GM12891 (cell line): ENCODE measurements at places on chromosomes 2 and 18.

DNA sequence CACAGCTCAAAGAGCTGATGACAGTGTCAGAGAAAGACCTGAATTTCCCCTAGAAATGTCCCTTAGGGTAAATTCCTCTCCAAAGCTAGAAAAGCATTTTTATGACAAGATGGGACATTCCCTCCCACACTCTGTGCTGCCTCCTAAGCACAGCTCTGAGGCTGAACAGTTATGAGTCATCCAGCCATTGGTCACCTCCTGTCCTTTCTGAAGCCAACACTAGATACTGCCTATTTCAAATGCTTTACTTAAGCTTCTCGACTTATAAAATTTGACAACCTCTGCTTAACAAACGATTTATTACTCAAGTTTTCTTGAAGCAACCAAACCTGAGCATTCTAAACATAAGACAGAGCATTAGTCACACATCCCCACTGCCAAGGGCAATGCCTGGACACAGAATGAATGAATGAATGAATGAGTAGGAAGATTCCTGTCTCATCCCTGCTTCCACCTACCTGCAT lies 35.4 kb downstream of the B4GALT6 start:
- no peak for DNase-seq

DNA sequence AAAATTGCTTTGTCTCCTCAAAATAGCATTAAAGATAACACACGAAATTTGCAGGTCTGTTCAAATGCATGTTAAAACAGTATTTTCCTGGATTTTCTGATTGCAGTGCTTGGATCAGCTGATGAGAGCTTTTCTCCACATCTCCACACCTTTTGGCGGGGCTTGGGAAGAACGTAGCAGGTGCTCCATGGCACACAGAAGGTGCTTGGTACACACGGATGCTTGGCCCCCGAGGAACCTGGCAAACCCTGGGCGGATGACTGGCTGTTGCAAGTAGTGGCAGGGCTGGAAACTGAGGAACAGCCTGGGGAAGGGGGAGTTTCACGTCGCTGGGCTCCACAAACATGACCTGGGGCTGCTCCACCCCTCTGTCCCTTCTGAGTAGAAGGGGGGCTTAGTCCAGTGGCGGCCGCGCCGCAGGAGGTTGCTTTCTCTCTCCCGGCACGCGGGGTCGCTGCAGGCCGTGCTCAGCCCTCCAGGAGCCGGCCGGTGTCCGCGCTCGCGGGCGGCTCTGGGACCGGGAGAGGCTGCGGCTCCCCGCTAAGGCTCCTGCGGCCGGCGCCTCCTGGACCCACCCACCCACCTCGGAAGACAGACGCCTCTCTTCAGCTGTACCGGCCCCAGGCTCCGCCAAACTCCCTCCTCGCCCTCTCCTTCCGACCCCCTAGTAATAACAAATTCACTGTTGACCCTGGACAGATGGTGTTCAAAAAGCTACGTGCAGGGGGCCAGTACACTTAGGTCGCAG lies 69.3 kb downstream of the MARCO start:
- peak; percentile 44 for DNase-seq

GRCh38 chr2:85987266-85988174 lies 98.7 kb upstream of the ST3GAL5 start:
- no peak for DNase-seq

GRCh38 chr2:30803281-30803680 lies 4.0 kb downstream of the CAPN13 start:
- DNase-seq, result no peak

- DNase-seq, result no peak
Observed at GRCh38 chr2:107430006-107430405, 396.7 kb upstream of the RGPD4 start.

DNA sequence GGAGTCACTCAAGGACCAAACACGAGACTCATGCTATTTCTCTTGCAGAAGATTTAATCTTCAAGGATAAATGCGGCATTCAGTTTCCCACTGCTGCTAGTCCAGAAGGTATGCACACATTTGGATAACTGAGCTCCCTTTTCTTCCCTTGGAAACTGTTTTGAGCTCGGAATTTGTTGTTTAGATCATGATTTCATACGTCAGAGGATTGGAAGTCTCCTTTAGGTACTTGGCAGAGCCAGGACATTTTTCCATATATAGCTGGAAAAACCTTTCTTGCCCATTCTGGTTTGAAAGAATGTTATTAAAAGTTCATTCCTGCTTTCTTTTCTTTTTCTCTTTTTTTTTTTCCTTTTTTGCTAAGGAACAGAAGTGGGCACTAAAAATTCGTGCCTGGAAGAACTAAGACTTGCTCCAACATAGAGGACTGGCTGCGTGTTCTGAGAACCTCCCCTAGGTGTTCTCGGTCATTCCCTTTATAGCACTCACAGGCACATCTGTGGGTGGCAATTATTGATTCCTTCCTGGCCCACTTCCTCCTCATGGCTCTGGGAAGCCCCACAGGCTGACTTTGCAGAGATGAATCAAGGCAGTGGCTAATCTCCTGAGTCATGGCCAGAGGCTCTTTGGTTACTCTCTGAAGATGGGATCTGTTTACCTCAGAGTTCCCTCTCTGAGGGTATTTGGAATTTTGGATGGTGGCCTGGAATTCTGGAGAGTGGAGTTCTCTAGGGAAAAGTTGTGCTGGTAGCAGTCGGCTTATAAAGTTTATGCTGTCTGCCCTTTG lies 104.8 kb downstream of the PLCL1 start:
- DNase-seq, result no peak

DNA sequence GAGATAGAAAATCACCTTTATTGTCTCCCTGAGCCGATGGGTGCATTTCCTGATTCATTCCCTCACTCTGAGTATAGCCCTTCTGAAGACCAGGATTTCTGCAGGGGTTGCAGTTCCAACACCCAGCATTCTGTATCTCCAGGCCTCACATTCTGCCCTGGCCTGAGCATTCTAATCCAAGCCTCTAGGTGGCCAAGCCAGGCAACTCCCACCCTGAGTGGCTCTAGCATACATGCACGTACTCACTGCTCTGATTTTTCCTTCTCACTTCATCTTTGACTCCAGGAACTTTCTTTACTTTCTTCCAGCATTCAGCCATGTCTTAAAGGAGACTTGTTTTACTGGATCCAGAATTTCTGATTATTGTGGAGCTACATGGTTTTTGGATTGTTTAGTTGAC lies 100.7 kb upstream of the STK39 start:
- no peak for DNase-seq

GRCh38 chr2:39772812-39773152 lies 6.3 kb downstream of the THUMPD2 start:
- no peak for DNase-seq

- DNase-seq, result no peak
Observed at GRCh38 chr2:69221960-69222751, 164.9 kb downstream of the GFPT1 start.

DNA sequence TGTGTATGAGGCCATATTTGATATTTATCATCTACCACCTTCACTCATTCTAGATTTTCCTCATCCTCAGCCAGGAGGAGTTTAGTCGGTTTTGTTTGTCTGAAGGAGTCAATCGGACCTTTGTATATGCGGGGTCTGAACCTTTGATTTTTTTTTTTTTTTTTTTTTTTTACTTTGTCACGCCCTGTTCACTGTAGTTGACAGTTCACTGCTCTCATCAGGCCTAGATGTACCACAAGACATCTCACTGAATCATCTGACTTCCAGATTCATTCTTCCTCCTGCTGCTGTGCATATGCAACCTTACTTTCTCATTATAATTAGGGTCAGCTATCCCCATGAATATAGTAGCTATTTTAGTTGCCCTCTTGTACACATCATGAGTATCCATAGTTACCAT lies 133.2 kb downstream of the ARHGAP15 start:
- no peak for DNase-seq

DNA sequence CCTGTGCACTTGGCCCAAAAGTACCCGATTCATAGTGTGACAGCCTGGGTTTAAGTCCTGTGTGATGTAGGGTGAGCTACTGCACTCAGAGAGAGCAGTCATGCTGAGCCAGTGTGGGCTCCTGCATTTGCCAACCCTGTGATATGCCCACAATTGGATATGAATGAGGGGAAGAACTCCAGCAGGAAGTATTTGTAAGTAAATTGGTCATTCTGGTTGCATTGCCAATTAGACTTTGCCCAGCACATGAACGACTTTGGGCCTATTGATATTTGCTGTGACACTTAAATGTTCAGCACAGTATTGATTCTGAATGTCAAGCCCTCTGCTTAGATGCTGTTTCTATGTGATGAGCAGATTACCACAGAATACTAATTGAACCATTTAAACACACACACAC lies 570.9 kb downstream of the PIK3C3 start:
- no peak for DNase-seq

DNA sequence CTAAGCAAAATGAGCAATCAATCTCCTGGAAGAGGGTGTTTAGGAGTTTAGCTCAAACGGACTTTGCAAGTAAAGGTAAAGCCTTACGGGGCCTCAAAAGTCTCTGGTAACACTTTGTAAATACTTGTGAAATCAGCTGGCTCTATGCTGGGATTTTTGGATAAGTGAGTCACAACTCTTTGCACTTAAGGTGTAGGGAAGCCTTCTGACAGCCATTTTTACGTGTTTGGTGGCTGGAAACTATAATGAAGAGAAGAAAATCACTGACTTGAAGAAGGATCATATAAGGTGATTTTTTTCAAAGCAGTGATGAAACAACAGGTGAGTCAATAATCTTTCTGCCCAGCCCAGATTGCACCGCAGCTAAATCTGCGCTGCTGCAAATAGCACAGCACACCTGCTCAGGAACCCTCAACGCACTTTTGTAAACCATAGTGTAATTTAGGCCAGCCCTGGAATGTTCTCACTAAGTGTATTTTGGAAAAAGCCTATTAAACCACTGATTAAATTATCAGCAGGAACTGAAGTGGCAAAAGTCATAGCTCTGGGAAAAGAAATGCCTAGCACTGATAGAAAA lies 218.8 kb downstream of the AGPS start:
- DNase-seq, result no peak

DNA sequence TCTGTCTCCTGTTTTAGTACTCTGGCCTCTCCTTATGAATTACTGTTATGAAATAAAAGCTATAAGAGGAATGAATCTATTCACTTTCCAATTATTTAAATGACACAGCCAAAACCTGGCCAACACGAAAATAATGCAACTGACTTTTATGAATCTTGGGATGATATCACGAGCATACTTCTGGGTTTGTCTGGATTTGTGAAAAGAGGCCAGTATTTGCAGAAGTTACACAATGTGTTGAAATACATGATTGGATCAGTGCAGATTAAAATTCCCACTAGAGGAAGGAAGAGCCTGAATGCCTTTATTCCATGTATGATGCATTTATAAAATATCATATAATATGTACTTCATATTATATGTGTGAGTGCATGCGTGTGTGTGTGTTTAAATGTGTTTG lies 418.2 kb downstream of the GRB14 start:
- DNase-seq, result no peak

GRCh38 chr2:202164411-202164810 lies 74.0 kb downstream of the SUMO1 start:
- DNase-seq, result no peak

DNA sequence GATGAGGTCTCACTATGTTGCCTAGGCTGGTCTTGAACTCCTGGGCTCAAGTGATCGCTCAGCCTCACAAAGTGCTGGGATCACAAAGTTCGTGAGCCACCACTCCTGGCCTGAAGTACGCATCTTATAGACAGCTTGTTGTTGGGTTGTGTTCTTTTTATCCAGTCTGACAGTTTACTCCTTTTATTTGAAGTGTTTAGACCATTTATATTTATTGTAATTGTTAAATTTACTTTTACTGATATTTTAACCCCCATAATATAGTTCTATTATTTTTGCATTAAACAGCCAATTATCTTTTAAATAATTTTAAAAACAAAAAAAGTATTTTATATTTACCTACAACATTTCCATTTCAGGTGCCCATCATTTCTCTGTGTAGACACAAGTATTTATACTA lies 303.0 kb upstream of the HDAC4 start:
- no peak for DNase-seq

DNA sequence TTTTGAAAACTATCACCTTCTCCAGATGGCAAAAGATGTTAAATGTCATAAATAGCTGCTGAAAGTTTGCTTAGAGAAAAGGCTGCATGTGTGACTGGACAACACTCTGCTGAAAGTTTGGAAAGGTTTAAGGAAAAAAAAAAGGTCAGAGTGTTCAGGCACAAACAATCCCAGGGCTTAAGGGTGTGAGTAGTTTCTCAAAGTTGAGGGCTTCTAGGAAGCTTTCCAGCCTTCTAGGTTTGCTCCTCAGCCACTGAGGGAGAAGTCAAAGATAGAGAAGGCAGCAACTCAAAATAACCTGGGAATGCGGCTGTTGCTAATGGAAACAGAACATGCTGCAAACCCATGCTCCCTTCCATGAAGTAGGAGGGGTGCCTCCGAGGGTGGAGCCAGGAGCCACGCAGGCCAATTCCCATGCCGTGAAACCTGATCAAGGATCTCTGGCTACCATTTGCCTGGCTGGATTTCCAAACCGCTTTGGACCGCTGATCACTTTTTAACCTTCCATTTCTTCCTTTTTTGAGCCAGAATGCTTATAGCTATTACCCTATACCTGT lies 88.0 kb downstream of the TEX51 start:
- DNase-seq, result no peak

DNA sequence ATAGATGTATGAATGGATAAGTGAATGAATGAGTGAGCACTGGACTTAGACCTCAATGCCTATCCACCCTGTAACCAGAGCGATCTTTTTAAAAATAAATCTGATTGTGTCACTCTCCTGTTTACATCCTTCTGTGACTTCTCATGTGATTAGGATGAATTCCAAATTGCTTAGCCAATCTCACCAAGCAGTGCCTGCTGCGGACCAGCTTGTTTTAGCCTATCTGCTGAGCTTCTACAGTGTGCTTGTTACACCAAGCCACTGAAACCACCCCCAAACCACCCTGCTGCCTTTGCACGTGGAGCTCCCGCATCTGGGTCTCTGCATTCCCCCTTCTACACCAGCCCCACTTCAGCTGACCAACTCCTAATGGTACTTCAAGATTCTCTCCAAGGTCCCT lies 265.4 kb downstream of the EN1 start:
- DNase-seq, result no peak

DNA sequence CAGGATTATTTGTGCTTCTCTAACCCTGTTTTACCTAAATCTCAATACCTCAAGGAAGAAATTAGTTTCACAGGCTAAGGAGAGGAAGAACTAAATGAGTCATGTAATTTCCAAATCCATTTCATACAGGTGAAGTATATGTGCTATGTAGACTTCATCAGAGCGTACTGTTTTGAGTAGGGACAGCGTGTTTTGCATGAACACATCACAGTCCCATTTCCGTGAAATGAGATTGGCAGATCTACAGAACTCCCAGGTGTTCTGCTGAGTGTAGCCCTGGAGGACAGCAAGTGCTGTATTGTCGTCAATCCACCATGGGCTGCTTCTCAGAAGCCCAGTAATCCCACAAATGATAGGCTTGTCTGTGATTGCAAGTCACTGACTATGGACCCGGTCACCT lies 97.7 kb downstream of the XRCC5 start:
- no peak for DNase-seq

GRCh38 chr2:191783416-191783815 lies 63.5 kb downstream of the CAVIN2 start:
- DNase-seq, result no peak

DNA sequence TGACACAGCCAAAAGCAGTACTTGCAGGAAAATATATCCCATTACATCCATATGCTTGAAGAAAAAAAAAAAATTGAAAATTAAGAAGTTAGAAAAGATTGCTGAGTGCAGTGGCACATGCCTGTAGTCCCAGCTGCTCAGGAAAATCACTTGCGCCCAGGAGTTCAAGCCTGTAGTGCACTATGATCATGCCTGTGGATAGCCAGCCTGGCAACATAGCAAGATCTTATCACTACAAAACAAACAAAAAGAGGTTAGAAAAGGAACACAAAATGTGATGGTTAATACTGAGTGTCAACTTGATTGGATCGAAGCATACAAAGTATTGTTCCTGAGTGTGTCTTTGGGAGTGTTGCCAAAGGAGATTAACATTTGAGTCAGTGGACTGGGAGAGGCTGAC lies 361.9 kb downstream of the NYAP2 start:
- no peak for DNase-seq
